ENCODE measurements at places on chromosomes 4 and X. TPM values are rescaled to one million over a fixed set of nuclear protein-coding genes. Genes with fewer than 3 reads are reported as not detected.
A peak's percentile ranks its signal among the peaks of the same experiment; 100 is the strongest.

DNA sequence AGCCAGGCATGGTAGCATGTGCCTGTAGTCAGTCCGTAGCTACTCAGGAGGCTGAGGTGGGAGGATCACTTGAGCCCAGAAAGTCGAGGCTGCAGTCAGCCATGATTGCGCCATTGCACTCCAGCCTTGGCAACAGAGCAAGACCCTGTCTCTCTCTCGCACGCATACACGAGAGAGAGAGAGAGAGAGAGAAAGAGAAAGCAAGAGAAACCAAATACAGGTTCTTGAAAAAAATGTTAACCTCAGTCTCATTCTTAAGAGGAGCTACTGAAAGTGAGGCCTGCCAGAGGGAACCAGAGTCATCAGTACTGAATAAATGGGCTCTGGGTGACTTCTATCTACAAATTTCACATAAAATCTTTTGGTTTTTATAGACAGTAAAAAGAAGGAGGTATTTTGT is 42.9 kb downstream of the KIAA0232 start:
- no peak for DNase-seq

The NALF2 gene
- 2.0 TPM for total RNA-seq

The NXF2B gene
- not detected for total RNA-seq

The PPEF2 gene
- not detected for total RNA-seq

DNA sequence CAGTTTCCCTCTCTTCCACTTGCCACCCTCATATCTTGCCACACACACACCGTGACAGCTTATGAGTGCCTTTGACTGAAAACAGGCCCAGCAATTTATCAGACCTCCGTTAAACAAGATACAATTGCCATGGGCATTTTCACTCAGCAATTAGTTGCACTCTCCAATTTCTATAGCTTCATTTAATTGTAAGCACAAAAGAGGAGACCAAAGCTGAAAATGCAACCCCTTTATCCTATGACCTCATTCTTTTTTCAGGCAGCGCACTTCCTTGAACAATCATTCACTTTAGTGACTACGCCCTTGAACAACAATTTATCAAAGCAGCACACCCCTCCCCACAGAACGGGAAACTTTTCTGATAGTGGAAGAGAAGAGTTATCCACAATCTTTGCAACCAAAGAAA is 4.1 kb downstream of the POF1B start:
- DNase-seq: no peak

DNA sequence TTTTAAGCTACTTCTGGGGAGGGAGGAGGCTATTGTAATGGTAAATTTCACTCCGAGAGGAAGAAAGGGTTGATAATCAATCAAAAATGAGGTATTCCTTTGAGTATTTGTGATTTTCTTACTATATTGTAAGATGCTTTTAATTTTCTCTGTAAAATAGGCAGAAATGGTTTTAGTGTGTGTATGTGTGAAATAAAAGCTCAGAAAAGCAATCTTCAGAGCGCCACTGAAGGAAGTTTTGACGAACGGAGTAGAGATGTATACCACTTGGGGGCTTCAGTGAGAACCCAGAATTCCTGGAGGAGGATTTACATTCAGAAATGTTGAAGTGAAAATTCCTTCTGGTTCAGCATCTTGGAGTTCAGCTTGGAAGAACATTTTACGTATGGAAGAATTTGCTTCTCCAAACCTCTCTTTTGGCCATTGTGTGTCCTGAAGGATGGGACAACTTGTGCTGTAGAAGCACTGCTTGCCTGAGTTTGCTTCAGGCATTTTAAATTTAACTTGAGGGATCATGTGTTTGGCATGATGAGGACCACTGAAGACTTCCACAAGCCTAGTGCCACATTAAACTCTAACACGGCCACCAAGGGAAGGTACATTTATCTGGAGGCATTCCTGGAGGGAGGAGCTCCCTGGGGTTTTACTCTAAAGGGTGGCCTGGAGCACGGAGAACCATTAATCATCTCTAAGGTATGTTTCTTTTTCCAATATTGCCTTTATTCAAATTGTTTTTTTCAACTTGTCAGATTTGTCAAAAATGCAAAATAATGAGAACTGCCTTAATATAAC is 695 bp downstream of the SHROOM3 start:
- DNase-seq: peak; percentile 31

GRCh38 chr4:97139791-97140190 is 1003.5 kb downstream of the STPG2 start:
- DNase-seq: no peak

DNA sequence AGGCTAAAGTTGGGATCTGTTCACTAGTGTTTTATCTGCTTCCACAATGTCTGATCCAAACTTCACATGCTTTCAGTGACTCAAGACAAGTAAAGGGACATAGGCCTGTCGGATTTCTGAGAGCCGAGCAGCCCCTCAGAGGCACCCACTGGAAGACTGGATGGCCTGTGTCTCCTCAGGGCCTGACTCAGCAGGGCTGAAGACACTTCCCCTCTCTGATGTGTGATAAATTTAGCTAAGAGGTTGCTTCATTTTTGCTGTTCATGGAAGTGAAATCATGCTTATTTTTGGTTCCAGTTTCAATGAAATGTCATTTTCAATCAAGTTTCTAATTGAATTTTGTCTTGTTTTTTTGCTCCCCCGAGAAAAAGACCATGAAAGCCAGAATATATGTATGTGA is 93.7 kb downstream of the MXRA5 start:
- DNase-seq: no peak

The C4orf54 gene
- not detected for total RNA-seq

- peak; percentile 67 for DNase-seq
These were observed at the start of gene PRRG1 for GRCh38 chrX:37349221-37350033. TSS of gene PRRG1 (plus strand) at chrX:37349364. CDS start at chrX:37406250, 56,886 bp downstream.

DNA sequence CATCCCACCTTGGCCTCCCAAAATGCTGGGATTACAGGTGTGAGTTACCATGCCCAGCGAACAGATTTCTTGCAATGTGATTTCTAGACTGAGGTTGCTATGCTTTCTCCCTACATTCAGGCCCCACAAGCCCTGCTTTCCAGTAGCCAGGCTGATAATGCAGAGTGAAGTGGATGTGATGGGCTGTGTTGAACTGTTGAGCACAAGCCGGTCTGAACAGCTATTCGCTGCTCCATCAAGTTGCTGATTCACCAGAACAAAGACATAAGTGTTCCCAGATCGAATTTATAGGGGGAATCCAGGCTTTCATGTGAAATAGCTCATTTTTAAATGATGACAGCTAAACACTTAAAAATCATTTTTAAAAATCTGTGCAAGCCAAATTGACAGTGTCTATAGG is 8.0 kb downstream of the NIPAL1 start:
- peak; percentile 11 for DNase-seq

DNA sequence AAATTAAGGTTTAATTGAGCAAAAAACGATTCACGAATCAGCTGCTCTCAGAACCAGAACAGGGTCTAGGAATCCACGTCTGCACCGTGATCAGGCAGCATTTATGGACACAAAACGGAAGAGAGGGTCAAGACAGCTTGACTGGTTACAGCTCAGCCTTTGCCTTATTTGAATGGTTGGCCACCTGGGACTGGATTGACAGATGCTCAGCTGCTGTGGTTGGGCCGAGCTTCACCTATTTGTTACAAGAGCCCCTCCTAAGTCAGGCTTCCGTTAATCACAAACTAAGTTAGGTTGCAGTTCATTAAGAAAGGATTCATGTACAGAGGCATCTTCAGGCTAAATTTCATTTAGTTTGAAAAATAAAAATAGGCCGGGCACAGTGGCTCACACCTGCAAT is 50.6 kb upstream of the MAN2B2 start:
- DNase-seq: no peak

GRCh38 chrX:106144755-106145639 is 23.1 kb upstream of the PWWP3B start:
- DNase-seq: no peak

GRCh38 chr4:188196134-188196735 is 57.0 kb downstream of the TRIML1 start:
- no peak for DNase-seq

GRCh38 chr4:31294655-31295480 is 574.7 kb downstream of the PCDH7 start:
- DNase-seq: peak; percentile 57

DNA sequence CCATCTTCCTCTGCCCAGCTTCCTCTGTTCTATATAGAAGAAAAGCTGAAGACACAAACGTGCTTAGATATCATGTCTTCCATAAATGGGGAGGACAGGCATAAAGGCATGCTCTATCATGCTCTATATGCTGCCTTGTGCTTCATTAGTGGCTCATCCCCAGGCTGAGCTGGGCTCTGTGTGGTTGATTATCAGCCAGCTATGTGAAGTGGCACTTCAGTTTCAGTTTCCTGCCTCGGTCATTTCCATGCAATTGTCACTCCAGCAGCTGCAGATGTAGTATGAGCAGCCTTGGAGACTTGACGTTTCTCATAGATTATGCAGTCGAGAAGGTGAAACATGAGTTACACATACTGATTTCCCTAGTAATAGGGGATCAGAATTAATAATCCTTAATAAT is 106.2 kb downstream of the SYTL5 start:
- no peak for DNase-seq

The CACNA1F gene
- total RNA-seq: not detected

GRCh38 chrX:117680286-117680685 is 436.3 kb downstream of the KLHL13 start:
- no peak for DNase-seq

The SLC6A8 gene
- total RNA-seq: 57.9 TPM

The XK gene
- 0.17 TPM for total RNA-seq

DNA sequence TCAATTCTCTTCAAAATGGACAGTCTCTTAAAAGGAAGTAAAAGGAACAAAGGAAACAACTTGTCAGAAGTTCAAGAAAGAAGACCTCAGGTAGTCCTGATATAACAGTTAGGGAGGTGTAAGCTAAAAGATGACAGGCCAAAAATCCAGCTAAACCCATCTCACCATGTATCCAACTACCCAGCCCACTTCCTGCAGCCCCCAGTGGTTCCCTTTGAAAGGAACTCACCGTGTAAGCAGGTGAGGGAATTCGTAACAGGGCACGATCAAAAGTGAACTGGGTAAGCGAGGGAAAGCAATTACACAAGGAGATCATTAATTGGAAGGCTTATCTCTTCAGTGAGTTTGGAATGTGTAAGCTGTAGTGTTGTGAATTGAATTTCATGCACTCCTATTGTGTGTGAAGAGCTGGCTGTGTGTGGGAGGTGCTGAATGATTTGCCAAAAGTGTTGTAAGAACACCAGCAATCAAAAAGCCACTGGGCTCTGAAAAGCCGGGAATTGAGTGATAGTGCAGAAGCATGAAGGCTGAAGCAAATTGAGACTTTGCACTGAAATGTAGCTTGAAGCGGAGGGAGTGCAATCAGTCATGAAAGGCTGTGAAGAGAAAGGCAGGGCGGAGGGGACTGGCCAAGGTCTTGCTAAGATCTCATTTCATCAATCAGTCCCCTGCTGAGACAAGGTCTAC is 914.2 kb upstream of the LCORL start:
- DNase-seq: peak; percentile 28

GRCh38 chr4:100953616-100954015 is 393.7 kb downstream of the PPP3CA start:
- DNase-seq: no peak

DNA sequence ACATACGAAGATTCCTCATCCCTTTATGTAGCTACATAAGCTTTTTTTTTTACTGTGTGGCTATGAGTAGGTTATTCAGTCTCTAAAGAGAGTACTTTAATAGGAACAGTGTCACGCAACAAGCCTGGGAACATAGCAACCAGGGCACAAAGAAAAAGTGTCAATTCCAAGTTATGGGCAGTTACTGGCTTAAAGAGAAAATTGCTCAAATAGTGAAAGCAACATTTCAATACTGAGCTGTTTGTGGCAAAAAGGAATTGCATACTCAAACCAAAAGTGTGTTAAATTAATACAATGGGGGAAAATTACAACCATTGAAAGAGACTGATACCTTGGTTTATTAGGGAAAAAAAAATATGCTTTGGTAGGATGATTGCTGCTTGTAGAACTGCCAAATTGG is 41.2 kb upstream of the ENOX2 start:
- DNase-seq: no peak

GRCh38 chr4:179583221-179583620 is 2141.0 kb upstream of the AGA start:
- DNase-seq: no peak

DNA sequence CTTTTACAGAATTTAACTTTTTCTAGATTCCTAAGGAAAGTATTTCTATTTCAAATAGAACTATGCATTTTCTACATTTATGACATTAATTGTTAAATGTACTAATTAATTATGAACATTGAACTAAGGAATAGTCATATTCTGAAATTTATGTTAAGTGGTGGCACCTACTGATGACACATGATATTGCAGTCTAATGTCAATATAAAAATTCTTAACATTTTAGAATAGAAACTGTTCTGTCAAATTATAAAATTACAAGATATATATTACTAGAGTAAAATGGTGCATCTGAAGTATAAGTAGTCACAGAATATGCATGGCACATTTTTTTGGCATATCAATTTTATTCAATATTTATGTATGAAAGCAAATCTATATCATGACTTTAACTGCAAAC is 40.2 kb upstream of the NDNF start:
- no peak for DNase-seq

DNA sequence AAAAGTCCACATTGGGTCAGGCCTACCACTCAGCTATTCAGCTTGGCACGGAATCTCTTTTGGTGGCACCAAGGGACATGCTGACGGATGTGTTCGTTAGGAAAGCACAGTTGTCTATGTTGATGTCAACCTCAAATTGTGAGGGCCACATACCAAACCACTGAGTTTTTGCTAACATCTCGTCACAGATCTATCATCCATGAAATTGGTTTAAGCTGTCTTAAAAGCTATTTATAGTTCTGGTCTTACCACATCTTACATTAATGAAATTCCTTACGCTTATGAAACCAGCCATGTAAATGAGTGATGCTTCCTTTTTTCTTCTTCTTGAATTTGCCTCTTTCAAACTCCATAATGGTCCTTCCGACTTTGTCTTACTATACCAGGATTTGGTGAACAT is 101.5 kb downstream of the MGST2 start:
- peak; percentile 90 for DNase-seq

DNA sequence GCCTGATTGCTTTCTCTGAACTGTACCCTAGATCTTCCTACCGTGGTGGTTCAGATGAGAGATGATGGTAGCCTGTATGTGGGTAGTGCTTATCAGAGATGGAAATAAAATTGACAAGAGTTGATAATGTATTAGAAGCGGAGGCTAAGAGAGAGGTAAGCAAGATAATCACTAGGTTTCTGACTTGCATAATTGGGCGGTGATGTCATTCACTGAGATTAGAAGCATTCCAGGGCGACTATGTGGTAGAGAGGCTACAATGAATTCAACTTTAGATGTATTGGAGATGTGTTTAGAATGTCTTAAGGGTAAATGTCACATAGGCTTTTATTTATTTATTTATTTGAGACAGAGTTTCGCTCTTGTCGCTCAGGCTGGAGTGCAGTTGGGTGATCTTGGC is 415 bp upstream of the TENM3 start:
- peak; percentile 93 for DNase-seq

DNA sequence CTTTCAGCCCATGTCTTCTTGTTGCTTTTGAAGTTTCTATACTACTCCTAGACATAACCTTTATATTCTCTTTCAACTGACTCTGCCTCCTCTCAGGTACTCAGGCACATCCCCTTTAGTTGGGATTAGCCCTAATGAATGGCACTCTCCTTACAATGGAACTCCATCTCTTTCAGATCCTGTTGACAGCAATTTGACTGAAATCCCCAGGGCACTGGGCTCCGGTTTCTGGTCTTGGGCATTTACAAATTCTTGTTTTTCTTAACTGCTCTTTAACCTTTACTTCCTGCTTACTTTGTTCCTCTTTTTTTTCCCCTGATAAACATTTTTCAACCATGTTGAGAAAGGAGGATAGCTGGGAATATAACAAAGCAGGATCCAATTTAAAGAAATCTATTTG is 68.9 kb downstream of the ENOX2 start:
- no peak for DNase-seq

- DNase-seq: no peak
These were observed 166.4 kb downstream of the TRIML1 start for GRCh38 chr4:188305690-188306089.

Measured in astrocyte (in vitro differentiated cells and primary cell).